NCI-H187 (cell line): ENCODE measurements at places on chromosomes 6 and 20.

- no peak for DNase-seq
These were observed 39.5 kb downstream of the PIGU start for GRCh38 chr20:34637245-34638038.

GRCh38 chr6:65402564-65402963 is 304.5 kb downstream of the EYS start:
- no peak for DNase-seq

GRCh38 chr6:74431873-74432580 is 736.0 kb downstream of the CD109 start:
- DNase-seq = no peak

DNA sequence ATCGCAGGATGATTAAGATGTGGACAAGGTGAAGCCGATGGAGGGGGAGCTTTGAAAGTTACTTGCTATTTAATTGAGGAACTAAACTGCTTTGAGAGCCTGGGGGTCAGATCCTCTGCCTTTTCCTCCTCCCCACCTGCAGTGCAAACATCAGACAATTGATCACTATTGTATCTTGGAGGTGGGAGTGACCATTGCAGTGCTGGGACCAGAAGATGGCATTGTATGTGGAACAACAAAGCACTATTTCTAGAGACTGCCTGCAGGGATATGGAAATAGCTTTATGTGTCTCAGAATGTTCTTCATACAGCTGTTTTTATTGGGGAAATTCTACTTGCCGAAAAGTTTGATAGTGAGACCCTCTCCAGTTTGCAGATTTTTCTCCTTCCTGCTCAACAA is 4.2 kb downstream of the MOG start:
- no peak for DNase-seq

DNA sequence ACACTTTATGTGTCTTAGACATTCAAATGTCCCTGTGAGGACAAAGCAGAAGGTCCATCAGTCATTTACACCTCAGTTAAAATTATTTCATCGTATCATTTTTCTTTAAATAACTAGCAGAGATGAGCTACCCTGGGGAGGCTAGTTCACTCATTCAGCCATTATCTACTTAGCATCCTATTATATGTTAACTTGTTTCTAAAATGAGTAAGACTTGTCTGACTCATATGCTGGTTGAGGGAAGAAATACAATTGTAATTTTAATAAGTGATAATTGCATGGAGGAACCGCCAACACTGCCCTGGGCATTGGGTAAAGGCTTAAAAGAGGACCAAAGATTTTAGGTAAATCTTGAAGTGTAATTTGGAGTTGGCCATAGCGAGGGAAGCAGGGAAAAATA is 12.4 kb upstream of the PTPRK start:
- DNase-seq = no peak

- no peak for DNase-seq
These were observed 502.1 kb upstream of the SOX4 start for GRCh38 chr6:21091411-21091810.

DNA sequence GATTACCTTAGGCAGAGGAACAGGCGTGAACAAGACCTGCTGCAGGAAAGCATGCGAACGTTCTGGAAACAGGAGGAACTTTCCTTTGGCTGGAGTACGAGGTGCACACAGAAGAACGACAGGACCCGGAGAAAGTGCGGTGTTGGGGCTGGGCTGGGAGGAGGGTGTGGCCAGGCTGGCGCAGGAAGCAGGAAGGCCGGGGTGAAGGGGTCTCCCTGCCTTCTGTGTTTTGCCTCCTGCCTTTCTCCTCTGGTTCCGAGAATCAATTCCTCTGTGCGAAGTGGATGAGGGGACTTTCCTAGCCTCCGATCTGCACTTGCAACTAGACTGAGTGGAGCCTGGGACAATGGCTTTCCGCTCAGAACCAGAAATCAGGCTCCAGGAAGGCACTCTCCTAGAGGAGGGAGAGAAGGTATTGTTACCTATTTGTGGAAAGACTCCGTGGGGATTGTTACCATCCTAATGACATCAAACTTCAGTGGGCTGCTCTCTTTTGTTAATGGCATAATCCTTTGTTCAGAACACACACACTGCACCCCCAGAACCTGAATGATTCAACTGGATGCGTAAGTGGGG is 22.9 kb upstream of the PLEKHG1 start:
- no peak for DNase-seq

DNA sequence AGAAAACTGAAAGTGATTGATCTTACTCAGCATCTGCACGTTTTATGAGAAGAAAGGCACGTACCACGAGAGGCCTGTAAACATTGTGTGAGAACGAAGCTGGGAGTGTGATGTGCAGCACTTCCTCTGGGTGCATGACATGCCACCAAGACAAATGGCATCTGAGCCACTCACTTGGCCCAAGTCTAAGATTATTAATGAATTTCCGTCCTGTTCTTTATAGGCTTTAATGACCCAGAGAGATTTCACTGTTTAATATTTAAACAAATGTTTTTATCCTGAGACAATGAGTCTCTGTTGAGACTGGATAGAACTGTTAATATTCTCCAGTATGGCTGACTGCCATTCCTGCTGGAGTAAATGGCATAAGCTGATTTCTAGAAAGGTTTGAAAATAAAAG is 172.6 kb upstream of the PHACTR1 start:
- DNase-seq = no peak

DNA sequence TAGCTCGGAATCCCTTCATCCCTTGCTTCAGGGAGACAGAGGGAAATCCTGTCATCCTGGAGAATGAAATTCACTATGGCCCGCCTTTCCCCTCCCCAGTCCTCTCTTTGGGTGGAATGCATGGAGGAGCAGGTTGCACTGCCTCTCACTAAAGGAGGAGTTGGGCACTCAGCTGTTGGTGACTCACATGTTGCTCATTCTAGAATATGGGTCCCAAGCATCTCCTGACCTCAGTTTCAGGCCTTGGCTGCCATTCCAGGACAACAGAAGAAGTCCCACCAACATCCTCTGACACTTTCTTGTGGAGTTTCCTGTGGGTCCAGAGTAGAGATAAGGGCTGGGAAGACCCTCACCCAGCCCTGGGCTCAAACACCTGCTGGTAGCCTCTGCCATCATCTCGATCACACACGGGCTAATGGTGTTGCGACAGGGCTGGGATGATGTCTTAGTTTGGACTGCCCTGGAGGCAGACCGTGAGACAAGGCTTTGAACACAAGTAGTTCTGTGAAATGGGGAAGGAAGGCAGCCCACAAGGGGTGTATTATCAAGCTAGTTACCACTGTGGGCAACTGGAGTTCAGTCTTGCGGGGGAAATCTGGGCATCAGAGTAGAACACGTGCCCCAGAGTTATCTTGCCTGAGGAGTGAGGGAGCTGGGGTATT is 52.4 kb upstream of the RNF24 start:
- DNase-seq = no peak

DNA sequence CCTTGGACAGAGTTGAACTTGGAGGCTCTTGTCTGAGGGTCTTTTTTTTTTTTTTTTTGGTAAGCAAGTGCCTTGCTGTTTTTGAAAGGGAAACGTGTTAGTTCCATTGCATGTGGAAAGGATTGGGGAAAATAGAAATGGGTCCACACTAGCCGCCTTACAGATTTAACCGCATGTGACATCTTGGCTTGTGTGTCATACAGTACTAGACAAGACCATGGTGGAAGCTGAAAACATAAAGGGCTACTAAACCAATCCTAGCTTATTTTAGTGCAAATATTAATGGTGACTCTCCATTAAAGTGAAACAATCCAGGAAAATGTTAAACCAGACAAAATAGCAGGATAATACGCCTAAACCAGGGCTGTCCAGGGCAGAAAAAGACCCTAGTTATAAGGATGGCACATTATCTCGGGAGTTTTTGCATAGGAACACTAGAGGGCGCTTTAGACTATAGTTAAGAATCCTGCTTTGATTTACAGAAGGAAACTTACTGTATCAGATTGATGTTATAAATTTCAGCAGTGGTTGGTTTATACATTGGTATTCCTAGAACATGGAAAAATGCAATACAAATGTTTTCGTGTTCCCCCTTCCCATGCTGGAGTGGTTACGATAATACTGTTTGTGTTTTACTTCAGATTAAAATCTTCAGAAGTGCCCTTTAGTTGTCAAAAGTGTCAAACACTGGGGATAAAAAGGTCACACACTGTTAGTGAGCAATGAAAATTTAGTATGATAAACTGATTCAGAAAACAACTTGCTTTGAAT is 59.8 kb upstream of the DEK start:
- peak; percentile 6 for DNase-seq

GRCh38 chr6:161003336-161003735 is 11.8 kb downstream of the MAP3K4 start:
- no peak for DNase-seq

DNA sequence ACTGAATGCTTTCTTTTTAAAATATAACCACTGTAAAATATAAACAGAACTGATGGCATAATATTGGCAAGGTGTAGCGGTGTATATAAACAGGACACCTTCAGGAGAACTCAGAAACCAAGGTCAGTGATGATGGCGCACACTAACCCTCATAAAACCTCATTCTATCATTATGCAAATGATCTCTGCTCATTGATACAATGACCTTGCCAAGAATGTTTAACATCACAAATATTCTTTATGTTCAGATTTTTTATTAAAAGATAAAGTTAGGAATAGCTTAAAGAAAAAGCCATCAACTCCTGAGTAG is 48.6 kb upstream of the DST start:
- no peak for DNase-seq

- DNase-seq = no peak
These were observed 603.5 kb upstream of the CDH4 start for GRCh38 chr20:60648556-60648955.

DNA sequence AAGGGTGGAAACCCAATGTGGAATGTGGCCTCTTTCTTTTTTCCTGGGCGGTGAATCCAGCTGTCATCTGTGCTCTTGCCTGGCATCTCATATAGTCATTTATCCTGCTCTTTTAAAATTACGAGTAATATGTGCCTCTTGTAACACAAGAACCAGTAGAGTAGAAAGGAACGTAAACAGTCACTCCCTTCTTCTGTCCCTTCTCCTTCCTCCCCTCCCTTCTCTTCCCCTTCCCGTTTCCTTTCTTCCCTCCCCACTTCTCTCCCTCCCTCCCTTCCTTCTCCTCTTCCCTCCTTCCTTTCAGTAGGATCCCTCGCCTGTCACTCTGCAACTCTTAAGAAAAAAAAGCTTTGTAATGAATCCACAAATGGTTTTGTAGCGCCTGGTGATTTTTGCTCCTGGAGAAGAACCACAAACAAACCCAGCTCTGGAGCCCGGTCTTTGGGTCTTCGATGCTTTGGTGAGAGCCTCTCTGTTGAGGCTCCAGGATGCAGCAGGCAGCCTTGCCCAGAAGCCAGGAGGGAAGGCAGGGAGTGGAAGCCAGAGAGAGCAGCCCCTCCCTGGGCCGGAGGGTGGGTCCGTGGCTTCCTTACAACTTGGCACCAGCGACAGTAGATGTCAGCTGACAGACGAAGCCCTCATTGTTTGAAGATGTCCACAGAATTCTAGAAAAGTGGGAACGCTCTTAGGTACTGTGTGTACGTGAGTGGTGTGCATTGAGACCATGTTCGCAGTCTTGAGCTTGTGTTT is 15.0 kb downstream of the DUSP22 start:
- DNase-seq = no peak

- DNase-seq = no peak
These were observed 7.0 kb downstream of the CEBPB start for GRCh38 chr20:50197463-50198179.

DNA sequence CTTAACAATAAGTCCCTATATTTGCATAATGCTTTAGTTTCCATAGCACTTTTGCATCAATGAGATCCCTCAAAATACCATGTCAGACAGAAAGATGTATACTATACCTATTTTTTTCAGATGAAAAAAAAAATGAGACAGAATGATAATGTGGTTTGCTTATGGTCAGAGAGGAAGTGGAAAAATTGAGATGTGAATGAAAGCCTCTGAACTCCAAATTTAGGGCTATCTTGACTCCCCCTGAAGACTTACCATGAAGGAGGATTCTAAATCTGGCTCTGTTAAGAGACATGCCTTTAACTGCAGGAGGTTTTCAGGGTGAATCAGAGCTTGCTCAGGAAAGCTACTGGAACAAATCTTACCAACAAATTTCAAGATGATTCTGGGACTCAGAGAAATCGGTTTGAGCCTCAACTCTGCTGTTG is 176.2 kb downstream of the ISM1 start:
- DNase-seq = no peak

DNA sequence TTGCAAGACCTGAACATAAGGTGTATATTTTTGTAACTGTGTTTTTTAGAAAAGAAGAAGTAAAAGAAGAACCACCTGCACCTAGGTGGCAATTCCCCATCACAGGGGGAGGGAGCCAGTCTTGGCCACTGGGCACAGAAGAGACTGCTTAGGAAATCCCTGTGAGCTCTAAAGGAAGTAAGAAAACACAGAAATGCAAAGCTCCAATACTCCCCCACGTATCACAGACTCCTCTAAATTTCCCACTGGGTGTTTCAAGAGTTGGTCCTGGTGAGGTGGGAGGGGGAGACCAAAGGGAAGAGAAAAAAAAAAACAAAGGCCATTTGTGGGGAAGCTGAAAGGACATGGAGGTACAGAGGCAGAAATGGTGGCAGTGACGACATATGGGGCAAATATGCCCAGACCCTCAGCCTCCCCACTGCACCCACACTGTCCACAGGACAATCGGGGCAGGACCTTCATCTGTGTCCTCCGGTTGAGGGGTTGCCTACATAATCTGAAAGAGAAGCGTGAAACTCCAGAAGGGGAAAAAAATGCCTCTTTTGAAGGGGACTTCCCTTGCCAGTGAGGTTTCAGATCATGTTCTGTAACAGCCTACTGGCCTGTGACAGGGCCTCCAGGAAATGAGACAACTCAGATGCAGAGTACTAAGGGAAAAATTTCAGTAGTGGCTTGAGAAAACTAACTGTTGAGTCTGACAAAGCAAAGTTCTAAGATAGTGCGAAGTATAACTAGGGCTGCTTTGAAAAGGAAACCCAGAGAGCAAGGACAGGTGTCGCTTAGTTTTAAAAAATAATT is 226.2 kb upstream of the MARCKS start:
- DNase-seq = no peak

DNA sequence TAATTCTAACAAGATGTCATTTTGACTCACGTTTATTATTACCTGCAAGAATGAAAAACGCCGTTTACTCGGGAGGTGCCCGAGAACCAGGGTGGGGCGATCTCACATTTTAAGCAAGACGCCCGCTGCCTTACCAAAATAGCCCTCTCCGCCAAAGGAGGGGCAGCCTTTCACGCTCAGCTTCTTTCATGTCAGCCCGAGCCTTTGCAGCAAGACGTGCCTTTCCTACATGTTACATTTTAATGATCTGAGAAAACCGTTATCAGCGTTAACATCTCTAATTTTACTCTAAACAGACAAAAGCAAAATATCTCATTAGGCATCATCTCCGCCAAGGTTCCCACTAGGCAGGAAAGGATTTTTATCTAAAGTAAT is 2.0 kb downstream of the BACH2 start:
- no peak for DNase-seq

DNA sequence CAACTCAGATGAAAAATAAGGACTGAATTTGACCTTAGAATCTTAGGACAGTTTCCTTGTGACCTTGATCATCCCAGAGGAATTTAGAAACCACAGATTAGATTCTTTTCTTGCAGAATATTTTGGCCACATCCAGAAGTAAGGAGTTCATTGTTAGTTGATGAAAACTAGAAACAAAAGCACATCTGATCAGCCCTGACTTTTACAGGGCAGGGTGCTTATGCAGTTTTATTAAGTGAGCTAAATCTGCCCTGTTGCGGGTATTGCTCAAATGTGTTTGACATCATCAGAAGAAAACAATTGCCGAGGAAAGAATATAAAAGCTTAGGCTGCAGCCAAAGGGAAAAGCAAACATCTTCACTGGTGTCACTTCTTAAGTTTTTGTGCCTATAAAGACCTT is 100.8 kb downstream of the MTFR2 start:
- no peak for DNase-seq
